Muscle of back (tissue), 13 donors: ENCODE measurements at places on chromosomes 4 and X.
A peak's percentile ranks its signal among the peaks of the same experiment; 100 is the strongest.

DNA sequence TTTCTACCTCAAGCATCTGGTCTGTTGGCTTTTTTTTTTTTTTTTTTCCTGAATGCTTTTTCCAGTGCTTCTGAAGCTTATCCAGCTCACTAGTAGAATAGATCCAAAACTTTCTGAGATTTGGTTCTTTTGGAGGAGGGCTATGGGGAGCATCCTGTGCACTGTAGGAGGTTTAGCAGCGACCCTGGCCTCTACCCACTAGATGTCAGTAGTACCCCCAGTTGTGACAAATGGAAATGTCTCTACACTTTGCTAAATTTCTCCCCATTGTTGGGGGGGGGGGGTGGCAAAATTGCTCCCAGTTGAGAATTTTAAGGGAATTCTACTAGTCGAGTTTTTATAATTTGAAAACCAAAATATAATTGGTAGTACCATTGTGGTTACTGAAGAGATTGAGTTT is 23.0 kb upstream of the PPA2 start:
- DNase-seq, result no peak

DNA sequence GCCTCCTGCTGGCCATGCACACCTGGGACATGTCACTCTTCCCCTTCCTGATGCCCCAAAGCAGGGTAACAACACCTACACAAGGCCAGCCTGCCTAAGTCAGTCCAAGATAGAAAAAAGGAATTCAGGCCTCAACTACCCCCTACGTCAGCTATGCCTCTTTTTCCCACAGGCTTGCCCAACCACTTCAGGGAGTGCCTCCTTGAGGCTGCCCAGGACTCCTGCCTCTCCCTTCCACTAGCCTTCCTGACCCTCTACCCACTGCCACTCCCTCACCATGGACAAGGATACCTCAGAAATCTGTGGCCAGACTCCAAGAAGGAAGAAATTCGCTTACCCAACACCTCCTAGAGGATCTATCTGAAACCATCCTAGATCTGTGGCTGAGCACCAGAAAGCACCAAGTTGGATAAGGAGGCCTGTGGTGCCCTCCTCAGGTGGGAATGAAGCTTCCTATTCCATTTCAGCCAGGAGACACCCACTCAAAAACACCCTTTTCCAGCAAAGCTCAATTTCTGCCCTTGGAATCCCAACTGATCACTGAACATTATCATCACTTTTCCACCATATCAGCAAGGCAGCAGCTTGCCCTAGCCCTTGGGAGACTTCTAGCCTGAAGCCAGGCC is 1.8 kb downstream of the KDM5C start:
- no peak for DNase-seq

DNA sequence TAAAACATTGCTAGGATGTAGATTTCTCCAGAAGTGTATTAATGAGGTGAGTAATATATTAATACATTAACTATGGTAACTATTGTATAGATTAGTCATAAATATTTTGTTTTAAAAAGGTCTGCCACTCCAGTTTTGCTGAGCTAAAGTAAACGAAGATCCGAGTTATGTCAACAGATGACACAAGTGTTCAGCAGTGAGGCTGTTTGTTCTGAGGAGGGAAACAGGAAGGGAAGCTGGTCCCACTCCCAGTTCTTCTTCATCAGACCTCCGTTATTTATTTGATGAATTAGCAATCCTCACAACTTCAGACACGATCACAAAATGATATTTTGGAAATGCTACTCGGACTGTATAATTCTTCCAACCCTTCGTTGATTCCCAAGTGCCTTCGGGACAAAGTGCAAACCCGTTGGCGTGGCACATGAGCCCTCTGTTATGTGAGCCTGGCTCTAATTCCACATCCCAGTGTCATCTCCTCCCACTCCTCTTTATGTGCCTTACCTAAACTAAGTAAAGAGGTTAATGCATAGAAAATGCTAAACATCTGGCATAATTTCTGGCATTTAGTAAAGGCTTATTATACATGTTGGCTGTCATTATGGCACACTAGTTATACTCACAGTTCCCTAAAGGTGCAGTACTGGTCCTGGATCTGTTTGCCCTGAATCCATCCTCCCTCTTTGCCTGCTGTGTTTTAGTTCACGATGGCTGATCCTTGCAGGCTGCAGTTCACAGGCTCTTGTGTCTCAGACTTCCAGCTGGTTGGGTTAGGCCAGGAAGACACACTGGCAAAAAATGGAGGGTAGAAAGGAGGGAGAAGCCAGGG is 190.6 kb upstream of the LNX1 start:
- DNase-seq, result no peak

- DNase-seq, result no peak
These were observed 69.4 kb downstream of the CCKAR start for GRCh38 chr4:26420913-26421312.

DNA sequence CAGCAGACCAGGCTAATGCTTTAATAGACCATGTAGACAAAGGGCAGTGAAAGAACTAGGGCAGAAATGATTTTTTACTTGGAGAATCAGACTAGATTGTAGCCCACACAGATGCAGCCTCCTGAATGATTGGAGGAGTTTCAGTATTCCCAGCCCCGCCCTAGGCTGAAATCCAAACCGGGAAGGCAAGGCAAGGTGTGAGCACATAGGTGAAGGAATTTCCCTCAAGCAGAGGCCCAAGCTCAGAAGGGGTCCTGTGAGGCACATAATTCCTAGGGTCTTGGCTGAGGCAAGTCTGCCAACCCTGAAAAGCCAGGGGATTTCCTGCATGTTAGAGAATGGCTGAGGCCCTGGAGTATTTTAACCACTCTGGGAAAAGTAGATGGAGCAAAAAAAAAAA is 56.4 kb upstream of the PAK3 start:
- no peak for DNase-seq

DNA sequence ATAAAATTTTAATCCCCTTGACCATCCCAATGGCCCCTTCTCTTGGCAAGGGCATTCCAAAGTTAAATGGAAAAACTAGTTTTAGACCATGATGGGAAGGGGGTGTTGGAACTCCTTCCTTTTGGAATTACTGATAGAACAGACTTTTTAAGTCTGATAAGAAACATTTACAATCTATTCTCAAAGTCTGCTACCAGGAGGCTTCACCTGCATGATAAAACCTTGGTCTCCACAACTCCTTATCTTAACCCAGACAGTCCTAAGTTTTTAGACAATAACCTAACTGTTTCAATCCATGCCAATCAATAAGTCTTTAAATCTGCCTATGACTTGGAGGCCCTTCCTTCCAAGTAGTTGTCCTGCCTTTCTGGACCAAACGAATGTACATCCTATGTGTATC is 63.9 kb upstream of the PGRMC2 start:
- no peak for DNase-seq

DNA sequence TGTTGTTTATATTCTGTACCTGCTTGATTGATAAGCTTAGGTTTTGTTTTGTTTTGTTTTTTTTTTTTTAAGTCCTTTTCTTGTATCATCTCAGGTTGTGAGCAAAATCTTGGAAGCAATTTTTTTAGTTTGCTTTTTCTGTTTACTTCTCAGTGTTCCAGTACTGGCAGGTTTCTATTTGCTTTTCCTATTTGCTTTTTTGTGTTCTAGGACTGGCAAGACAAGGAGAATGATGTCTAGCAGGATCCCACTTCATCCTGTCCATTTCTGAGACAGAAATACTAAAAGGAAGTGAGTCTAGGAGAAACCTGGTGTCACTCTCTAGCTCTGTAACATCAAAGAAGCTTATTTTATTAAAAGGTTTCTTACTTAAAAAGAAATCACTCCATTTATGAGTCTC is 15.6 kb downstream of the CXCL13 start:
- DNase-seq, result no peak

DNA sequence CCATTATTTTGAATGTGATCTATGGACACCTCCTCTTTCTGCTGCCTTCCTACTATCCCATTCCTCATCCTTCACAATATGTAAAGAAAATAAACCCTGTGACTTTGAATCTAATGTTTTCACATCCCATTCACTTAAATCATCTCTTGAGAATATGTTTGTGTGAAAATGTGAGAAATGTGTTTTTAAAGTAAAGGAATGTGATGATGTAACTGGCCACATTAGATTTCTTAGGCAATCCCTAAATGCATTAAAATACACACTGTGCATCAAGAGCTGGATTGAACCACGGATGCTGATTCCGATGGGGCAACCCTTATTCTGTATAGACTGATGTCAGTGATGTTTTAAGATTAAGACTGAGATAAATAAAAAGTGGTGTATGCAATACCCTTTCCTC is 558.9 kb upstream of the TENM3 start:
- DNase-seq, result peak; percentile 44

DNA sequence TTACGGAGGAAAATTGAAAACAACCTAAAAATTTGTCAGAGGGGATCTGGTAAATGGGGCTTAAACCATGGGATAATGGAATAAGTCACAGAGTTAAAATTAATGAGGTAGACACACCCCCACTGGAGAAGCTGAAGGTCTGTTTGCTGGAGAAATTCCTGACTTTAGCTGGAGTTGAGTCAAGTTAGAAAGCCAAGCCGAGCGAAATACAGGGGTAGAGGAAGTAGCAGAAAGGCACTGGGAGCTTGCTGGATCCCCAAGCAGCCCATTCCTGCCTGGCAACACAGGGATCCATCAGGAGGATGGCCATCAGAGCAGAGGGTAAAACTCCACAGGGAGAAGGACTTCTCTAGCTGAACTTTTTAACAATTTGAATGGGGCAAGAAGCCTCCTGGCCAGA is 163.8 kb downstream of the ATRX start:
- no peak for DNase-seq

- no peak for DNase-seq
These were observed 90.4 kb upstream of the HPRT1 start for GRCh38 chrX:134369576-134369975.

DNA sequence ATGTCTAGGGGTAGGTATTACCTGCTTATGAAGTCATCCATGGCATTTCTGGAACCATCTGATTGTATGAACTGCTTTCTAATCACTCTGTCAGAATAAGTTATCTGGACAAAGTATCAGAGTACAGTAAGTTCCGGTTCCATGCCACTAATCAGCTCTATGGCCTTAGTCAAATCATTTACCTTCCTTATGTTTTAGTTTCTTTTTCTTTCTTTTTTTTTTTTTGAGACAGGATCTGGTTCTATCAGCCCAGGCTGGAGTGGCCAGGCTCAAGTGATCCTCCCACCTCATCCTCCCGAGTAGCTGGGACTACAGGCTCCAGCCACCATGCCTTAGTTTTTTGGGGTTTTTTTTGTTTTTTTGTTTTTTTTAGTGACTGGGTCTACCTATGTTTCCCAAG is 11.5 kb downstream of the XIAP start:
- no peak for DNase-seq

DNA sequence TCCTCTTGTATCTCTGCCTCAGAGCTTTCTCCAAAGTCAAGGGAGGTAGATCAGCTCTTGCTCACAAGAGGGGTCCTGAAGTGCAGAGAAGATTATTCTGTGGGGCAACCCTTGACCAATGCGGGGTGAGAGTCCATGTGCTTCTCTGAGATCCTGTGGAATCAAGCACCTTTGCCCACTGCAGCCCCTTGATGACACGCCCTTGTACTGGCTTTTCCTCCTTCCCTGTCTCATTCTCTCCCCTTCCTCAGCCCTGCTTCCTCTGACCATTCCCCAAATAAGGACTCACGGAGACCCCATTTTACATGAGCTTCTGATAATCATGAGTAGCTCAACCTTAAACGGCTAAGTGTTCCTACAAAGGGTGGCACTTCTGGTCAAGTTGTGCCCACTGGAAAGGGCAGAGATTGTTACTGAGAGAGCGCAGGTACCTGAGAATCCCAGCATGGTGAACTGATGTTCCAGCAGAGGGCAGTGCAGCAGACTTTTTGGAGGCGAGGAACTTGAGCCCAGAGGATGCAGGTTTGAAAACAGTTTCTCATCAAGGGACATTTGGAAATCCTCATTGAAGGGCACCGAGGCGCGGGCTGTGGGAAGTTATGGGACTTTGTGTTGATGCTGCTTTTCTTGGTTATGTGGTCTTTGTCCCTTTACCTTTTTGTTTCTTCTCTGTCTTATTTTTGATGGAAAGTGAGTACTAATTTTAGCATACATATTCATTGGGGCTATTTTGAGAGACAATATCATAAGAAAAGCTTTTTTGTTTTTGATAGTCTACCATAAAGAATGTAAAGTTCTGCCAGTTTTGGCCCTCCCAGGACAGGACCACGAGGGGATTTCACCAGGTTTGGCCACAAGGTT is 201.3 kb downstream of the RBM46 start:
- DNase-seq, result peak; percentile 20

DNA sequence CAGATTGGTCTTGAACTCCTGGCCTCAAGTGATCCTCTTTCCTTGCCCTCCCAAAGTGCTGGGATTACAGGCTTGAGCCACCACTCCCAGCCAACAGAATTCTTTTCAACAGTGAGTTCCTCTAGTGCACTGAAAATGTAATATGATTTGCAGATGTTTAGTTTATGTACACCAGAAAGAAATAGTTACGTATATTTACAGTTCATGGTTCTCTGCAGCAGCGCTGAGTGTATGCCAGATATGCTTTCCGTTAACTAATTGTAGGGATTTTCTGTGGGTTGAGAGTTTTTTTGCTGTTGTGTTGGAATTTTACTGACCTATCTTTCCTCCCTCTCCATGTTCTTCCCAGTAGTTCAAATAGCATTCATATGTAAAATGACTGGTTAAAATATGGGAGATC is 44.0 kb downstream of the GAB1 start:
- DNase-seq, result peak; percentile 52

DNA sequence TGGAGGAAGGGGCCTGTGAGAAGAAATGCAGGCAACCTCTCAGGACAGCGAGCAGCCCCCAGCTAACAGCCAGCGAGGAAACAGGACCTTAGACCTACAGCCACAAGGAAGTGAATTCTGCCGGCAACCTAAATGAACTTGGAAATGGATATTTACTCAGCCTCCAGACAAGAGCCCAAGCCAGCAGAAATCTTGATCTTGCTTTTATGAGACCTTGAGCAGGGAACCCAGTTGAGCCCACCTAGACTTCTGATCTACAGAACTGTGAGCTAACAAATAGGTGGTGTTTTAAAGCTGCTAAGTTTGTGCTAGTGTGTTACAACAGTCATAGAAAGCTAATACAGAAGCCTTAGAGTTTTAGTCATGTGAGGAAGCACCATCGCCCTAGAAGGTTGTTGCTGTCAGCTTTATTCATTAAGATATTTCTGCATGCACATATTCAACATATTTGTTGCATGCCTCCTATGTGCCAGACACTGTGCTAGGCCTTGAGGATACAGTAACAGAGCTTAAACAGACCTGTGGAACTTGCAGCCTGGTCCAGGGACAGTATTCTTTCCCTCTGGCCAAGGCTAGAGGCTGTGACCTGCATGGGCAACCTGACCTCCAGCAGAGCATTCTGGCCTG is 50.3 kb downstream of the NALF2 start:
- DNase-seq, result no peak

DNA sequence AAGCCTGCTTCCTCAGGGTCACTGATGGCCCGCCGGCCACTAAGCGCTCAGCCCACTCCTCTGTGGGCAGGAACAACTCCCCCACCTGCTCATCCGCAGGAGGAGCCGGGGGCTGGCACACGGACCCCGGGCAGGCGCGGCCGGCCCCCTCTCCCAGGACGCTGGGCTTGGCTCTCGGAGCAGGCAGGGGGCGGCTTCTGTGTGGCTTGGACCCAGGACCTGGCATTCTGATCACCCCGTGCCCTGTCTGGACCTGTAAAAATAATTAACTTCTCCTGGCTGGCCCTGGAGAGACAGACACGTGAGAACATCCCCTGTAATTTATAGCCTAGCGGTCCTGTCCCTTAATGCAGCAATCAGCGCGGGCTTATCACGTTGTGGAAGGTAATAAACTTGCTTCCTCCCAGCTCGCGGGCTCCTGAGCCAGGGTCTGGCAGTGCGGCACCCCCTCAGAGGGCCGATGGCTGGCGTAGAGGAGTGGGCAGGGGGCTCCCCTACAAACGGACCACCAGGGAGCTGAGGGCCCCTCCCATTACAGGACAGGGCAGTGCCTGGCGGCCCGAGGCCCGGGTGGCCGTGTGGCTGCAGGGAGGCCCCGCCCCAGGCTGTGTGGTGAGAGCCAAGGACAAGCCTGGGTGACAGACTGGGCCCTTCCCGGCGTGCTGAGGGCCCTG is 84.5 kb upstream of the NKX1-1 start:
- DNase-seq, result no peak
